ENCODE measurements at places on chromosomes 4 and X.

GRCh38 chr4:169791527-169792156 is 33.9 kb upstream of the HPF1 start:
- no peak for DNase-seq

- DNase-seq = no peak
These were observed 55.3 kb upstream of the MSANTD1 start for GRCh38 chr4:3193531-3194203.

- DNase-seq = no peak
These were observed 8.8 kb downstream of the ACSL1 start for GRCh38 chr4:184816962-184817361.

DNA sequence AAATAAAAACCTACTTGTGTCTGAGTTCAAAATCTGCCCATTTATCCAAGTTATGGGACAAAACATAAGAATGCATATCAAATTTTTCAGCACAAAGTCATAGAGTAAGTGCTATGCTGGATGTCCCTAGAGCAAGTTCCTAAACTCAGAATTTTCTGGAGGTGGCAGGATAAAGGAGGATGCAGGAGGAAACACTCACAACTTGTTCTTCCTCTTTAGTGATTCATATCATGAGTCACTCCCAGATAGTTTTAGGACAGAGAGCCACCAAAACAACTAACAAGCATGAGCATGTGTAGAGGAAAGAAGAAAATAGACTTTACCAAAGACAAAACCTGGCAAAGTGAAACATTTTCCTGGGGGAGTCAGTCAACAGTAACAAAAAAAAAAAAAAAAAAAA is 302.7 kb downstream of the KCTD8 start:
- DNase-seq = no peak

- DNase-seq = no peak
These were observed 206.5 kb upstream of the PDE5A start for GRCh38 chr4:119834906-119835612.

DNA sequence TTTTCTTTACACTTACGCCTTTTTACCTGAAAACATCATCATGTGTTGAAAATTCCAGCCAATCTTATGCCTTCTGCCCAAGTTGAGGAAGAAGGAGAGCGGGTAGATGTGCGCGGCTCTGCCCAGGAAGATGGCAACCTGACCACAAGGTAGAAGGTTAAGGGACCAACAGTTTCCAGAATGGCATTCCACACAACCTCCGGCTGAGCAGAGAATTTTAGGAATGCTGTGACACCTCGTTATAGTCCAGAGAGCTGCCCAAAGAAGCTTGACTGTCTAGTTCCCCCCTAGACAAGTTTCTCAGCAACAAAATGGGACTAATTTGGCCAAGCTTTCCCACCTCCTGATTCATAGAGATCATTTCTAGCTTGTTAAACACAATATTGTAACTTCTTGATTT is 75.1 kb downstream of the CHST7 start:
- no peak for DNase-seq

GRCh38 chr4:52868133-52868532 is 6.0 kb downstream of the RASL11B start:
- DNase-seq = no peak

Measured in stimulated activated CD4-positive, alpha-beta T cell treated with anti-CD3 and anti-CD28 coated beads, Interleukin-1b, Interleukin-23, amount 100 ng/mL, for 1 hour (primary cell).